ENCODE measurements at places on chromosomes 1 and 21. TPM values are rescaled to one million over a fixed set of nuclear protein-coding genes. Genes with fewer than 3 reads are reported as not detected.

- DNase-seq, result no peak
Observed at GRCh38 chr1:10625554-10625953, 150.8 kb downstream of the PEX14 start.

GRCh38 chr1:40530735-40531380 is 579 bp upstream of the ZNF684 start:
- DNase-seq, result no peak

The MAN1C1 gene
- total RNA-seq, result 18.4 TPM

GRCh38 chr21:28332796-28333195 is 659.9 kb downstream of the LTN1 start:
- DNase-seq, result no peak

DNA sequence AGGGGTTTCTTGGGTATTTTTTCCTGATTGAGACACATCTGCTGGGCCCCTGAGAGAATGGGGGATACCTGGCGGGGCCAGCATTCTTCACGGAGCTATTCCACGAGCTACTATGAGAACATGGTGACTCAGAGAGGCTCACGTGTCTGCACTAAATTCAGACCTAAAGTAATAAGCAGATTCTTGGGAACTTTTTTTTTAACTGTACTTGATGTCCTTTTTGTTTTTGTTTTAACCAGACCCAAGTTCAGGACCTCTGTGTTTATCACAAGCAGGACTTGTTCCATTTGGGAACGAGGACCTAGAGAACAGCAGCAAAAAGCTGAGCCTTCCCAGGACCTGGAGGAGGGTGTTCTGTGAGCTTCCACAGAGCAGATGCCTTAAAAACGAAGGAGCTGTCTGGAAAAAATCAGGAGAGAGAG is 44.0 kb downstream of the EVA1C start:
- DNase-seq, result no peak

- no peak for DNase-seq
Observed at GRCh38 chr1:206735553-206736031, 35.0 kb upstream of the IL19 start.

GRCh38 chr21:32538147-32538792 is 47.1 kb downstream of the TCP10L start:
- no peak for DNase-seq

The KCNE1 gene
- 2.2 TPM for total RNA-seq

DNA sequence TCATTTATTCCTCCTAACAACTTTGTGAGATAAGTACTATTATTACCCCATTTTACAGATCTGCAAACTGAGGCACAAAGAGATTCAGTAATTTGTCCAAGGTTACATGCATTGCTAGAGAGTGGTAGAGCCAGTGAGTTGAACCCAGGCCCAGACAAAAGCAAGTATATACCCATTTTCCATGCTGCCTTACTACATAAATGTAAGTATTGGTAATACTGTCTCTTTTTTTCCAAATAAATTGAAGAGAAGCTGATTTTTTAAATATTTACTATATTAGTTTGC is 33.8 kb upstream of the IRF2BP2 start:
- DNase-seq, result no peak

DNA sequence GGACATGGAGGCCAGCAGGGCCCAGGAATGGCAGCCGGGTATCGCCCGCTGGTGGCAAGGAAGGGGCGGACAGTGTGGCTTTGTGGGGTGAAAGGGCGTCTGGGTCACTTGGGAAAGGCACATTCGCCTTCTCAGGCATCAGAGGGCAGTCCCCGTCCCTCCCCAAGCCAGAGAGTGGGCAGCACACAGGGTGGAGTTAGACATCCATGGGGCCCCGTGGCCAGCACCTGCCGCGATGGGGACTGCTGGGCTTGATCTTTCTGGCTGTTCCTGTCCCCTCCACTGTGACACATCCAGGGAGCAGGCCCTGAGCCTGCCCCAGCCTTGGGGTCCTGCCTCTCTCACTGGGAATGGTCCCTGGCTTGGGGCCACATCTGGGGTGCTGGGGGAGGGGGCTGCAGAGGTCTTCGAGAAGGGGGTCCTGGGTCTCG is 4.0 kb upstream of the TRPM2 start:
- DNase-seq, result no peak

GRCh38 chr1:220528679-220529501 is 954 bp downstream of the MARK1 start:
- peak; percentile 67 for DNase-seq

The PADI1 gene
- 0.39 TPM for total RNA-seq

GRCh38 chr1:150420560-150421265 is 56.8 kb downstream of the RPRD2 start:
- peak; percentile 55 for DNase-seq

- no peak for DNase-seq
Observed at GRCh38 chr1:248631354-248632008, 3.4 kb downstream of the OR2T11 start.

The CHI3L1 gene
- total RNA-seq, result 14.2 TPM

The CLEC20A gene
- 0.20 TPM for total RNA-seq

DNA sequence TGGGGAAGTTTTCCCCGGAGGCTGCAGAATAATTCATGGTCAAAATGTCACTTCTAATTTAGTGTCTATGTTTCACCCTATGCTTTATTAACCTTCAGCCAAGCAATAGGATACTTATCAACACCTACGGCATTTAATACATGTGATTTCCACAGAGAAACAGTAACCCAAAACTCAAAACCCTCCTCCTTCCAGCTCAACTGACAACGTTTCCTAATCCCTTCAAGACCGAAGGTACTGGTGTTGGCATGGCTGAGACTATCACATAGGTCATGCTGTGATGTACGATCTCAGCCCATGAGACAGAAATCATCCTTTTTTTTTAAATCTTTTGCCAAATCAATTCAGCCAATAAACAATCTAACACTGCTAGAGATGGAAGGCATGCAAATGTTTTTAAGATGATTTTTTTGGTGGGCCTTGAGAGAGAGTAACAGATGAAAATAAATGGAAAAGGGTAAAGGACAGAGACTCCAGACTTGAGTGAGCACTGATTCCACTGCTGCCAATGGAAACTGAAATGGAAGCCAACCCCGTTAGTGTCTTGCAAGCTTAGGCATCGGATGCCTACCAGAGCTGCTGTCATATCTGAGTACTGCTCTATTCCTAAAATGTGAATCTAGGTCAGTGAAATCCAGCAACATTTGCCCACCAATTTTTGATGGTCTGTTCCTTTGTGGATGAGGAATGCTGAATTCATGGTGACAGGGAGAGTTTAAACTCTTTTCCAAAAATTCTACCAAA is 63.4 kb upstream of the BCL10 start:
- DNase-seq, result no peak

Measured in spinal cord (tissue), 10 donors.